ENCODE measurements at places on chromosomes 3 and 15.
A peak's percentile ranks its signal among the peaks of the same experiment; 100 is the strongest.

GRCh38 chr15:85324202-85324601 is 56.2 kb upstream of the AKAP13 start:
- no peak for DNase-seq

DNA sequence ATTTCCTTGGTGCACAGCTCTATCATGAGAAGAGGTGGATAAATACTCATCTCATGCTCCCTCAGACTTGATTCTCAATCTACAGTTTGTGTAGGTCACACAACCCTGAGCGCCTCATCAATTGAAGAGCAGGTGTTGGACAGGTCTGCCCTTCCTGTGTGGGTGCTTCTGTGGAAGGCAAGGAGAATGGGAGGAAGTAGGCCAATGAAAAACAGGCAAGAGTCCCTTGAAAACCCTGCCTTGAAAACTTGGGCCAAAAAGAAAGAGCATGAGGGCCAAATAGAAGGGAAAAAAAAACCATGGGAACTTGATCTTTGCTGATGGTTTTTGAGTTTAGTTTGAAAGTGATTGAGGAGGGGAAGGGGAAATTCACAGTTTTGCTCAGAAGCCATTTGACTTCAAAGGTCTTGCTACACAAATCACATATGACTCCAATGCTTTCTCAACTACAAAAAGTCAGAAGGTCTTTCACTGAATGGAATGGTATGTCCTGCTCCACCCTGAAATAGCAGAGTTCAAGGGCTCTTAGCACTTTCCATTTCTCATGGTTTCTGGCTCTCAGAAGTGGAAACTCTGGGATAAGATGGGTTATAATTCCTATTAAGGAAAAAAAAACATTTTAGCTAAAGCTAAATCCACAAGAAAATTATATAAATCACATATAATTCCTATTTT is 37.2 kb upstream of the TM4SF1 start:
- DNase-seq: no peak

DNA sequence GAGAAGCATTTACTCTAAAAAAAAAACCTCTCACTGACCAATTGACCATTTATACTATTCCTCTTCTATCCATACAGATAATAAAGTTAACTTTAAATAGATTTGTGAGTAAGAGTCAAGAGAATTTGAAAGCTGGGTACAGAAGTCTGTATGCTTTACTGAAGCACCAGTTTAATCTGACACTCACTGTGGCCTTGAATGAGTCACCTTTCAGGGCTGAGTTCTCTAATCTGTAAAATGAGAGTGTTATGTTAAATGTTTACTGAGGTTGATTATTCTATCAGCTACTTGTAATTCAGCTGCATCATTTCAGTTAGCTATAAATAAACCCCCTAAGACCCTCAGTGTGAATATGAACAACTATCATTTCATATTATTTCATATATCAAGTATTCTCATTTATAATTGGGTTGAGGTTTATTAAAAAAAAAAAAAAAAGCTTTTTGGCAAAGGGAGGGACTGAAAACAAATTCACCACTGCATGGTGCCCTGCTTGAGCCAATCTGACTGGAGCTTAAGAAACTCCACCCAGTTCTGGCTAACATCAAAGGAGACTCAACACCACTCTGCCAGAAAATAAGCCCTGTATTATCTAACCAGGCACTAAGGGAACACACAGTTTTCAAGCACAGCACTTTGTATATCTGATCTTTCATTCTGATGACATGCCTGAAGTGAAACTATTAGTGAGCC is 2.8 kb downstream of the MAP4 start:
- no peak for DNase-seq

DNA sequence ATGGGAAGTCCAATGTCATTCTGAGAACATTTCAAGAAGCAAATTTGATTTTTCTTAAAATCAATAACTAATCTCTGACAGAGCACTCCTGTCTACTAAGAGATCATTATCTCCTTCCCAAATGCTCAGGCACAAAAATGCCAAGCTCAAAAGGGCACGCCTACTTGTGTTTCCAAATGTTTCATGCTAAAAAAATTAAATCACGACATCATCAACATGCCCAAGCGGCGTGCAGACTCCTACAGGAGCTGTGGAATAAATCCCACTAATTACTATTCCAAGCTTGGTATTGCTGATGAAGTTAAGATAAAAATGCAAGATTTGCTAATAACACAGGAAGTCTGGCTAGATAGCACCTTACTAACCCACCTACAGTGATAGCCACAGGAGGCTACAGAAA is 140.8 kb downstream of the OSBPL10 start:
- DNase-seq: no peak

DNA sequence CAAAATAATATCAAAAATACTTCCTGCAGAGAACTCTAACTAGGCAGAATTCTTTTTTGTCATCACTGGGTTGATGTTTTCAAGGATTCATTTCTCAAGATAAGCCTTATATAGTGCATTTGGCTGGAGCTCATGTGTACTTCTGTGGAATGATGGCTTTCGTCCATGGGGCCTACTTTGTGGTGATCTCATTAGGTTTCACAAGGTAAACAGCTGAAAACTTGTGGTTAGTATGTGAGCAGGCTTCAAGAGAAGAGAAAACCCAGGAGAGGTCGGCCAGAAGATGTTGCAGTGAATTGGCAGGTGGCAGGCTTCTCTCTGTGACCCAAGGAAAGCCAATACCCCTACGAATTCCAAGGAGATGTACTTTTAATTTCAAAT is 121.4 kb upstream of the PHLDB2 start:
- no peak for DNase-seq

- DNase-seq: no peak
Measured at GRCh38 chr15:91152896-91153581, 53.0 kb downstream of the SV2B start.

- DNase-seq: no peak
Measured at GRCh38 chr15:73596174-73596573, 37.0 kb downstream of the NPTN start.

GRCh38 chr15:60647246-60647645 is 168.3 kb upstream of the ICE2 start:
- DNase-seq: no peak

DNA sequence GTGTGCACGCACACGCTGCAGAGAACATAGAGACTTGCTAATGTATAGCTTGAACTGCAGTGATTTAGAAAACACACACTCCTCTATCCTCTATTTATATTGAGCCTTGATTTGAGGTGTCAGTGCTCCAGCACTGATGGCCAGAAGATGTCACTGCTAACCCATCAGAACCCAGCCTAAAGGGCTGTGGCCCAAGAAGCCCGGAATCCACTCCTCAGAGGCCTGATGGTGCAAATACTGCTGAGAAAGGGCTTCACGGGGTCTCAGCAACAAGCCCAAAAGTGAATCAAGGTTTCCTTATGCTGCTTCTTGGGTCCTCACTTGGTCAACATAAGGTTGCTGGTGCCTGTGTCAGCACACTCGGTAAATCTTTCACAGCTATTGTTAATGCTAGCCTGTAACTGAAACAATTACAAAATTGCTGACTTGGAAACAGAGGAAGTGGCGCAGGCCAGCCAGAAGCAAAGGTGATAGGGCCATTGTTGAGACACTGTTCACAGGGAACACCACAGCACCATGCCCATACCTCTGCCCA is 60.3 kb downstream of the HEG1 start:
- peak; percentile 4 for DNase-seq

DNA sequence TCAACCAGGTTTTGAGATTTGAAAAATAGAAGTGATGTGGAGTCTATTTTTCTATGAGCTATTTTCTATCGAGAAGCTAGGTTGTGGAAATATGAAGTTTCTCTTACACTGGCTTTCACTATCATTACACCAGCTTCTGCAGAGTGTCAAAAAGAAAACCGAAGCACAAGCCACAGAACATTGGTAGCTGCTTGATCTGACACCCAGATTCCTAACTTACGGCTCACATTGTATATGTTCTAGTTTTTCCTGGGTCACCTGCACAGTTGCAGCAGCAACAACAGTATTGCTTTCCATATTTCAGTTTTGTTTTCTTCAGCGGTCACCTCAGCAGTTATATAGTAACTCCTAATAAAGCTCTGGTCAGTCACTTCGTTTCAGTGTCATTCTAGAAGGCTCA is 790.1 kb downstream of the PLOD2 start:
- no peak for DNase-seq

DNA sequence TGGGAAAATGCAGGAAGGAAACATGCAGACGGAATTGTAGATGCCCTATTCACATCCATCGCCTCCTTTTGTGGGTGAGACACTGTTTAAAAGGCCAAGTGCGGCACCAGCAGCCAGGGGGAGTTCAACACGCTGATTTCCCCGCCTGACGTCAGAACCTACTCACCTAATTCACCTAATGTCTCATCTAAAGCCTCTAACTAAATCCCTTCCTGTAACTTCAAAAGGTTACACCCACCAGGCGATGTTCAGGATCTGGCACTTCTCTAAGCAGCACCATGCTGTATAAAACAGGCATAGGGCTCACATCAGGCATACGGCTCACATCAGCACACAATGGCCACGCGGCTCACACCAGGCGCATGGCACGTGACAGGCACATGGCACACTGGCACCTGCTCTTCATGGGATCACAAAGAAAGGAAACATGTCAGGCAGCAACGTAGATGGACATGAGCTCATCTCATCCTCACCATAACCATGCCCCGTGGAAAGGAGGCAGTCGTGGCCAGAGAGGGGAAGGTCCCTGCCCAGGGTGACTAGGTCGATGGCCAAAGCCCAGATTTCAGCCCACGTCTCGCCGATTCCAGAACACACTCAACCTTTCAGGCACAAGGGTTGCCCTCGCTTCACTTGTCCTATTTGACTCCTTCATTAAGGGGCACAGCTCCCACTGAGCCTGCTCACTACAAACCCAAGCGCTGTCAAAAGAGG is 21.7 kb downstream of the XXYLT1 start:
- DNase-seq: no peak

DNA sequence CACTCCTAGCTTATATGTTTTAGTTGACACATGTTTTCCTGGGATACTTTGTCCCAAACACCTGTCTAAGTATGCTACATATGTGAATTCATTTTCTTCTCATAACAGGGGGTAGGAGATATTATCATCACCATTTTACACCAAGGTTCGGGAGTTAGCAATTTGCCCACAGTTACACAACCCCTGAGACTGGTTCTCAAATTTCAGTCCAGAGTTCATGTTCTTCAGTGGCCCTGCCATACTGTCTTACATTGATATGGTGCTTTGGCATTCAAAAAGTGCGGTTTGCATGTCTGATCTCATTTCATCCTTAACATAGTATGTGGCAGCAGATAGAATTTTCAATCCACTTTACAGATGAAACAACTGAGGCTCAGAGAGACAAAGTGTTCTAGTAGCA is 38.4 kb downstream of the ROBO2 start:
- no peak for DNase-seq

DNA sequence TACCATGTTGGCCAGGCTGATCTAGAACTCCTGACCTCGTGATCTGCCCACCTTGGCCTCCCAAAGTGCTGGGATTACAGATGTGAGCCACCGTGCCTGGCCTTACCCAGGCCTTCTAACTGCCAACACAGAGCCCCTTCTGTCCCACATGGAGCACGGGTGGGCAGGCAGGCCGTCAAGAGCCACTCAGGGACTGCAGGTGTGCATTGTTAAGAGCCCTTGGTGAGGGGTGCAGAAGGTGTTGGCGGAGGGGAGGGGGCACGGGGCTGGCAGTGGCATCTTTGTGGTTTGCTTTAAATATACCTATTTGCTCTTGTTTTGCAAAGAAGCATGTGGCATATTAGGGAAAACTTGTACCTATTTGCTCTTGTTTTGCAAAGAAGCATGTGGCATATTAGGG is 37.3 kb downstream of the SMAD6 start:
- DNase-seq: no peak

GRCh38 chr15:87219650-87220615 is 1036.6 kb downstream of the NTRK3 start:
- DNase-seq: no peak

- DNase-seq: no peak
Measured at GRCh38 chr15:73957276-73957675, 31.0 kb downstream of the LOXL1 start.

DNA sequence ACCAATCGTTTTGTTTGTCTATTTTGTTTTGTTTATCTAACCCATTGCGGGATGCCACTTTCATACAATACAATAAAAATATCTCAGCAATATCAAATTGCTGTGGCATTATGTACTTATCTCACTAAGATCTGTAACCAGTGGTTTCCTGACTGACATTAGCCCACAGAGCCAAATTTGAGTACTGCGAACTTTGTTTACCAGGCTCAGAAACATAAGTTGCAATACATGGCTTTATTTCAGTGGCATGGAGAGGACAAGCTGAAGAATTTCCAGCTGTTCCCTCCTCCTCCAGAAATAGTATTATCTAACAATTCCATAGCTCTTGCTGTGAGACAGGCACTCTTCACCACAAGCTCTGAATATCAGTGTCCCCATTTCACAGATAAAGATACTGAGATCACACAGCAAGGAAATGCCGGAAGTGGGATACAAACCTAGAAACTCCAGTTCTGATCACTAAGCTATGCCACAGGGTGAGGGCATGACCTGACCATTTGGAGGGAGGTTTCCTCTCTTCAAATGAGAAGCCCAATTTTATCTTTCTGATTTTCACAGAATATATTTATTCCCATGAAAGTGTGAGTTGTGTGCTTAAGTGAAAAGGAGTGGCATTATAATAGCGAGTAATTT is 469.9 kb upstream of the CBLB start:
- DNase-seq: no peak

GRCh38 chr3:65712140-65712539 is 326.6 kb downstream of the MAGI1 start:
- no peak for DNase-seq

- no peak for DNase-seq
Measured at GRCh38 chr15:69692342-69692741, 239.7 kb downstream of the RPLP1 start.

Measured in activated T-cell treated with anti-CD3 and anti-CD28 coated beads for 1 hour (primary cell).